Naive B cell (primary cell): ENCODE measurements at places on chromosomes 4 and X. TPM values are rescaled to one million over a fixed set of nuclear protein-coding genes. Genes with fewer than 3 reads are reported as not detected.

TRAPPC11 gene
- 12.1 TPM for polyA plus RNA-seq

MAGEA2B gene
- polyA plus RNA-seq: not detected

UBA1 gene
- polyA plus RNA-seq: 172 TPM

- H3K4me1 ChIP-seq: no peaks in the 10 kb centered on the region
- no peak overlapping the region for H3K27ac ChIP-seq
- no peaks in the 10 kb centered on the region for H3K36me3 ChIP-seq
- H3K27me3 ChIP-seq: peaks cover 7% of the 10 kb centered on the region
Observed at GRCh38 chr4:89161841-89162240, 50.5 kb downstream of the TIGD2 start.

GRCh38 chr4:28378109-28378830 lies 1517.6 kb downstream of the STIM2 start:
- DNase-seq: no peak
- no peaks in the 10 kb centered on the region for H3K27me3 ChIP-seq
- no peaks in the 10 kb centered on the region for H3K36me3 ChIP-seq
- H3K4me3 ChIP-seq: no peak overlapping the region
- no peaks in the 10 kb centered on the region for H3K4me1 ChIP-seq

UCP1 gene
- polyA plus RNA-seq: not detected

DNA sequence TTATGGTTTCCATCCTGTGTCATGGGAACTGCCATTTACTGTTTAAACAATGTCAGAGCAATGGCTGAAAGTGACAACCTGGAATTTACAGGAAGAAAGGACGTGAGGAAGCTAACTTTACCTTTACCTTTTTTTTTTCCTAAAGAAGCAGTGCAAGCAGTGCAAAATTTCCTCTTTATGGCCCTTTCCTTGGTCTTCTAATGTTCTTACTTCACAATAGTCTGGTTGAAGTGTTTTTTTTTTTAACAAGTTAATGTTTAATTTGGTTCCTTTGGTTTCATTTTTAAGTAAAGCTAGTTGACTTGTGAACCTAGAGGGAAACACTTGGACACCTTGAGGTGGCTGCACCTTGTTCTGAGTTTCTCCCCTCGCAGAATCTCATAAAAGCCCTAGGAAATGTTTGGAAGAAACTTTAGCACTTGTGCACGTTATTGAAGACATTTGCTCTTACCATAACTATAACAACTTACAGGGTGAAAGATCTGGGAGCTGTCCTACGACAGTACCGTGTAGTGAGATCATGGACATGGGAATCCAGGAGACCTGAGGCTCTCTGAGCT lies 1.8 kb downstream of the SGMS2 start:
- H3K4me3 ChIP-seq: no peak overlapping the region
- H3K4me1 ChIP-seq: peaks cover 12% of the 10 kb centered on the region
- no peak overlapping the region for H3K27ac ChIP-seq

GRCh38 chrX:10654960-10655359 lies 34.6 kb upstream of the MID1 start:
- H3K36me3 ChIP-seq: peaks cover 7% of the 10 kb centered on the region
- H3K27ac ChIP-seq: no peak overlapping the region
- no peak overlapping the region for H3K4me3 ChIP-seq
- peaks cover 24% of the 10 kb centered on the region for H3K27me3 ChIP-seq
- DNase-seq: no peak
- H3K4me1 ChIP-seq: no peaks in the 10 kb centered on the region

GRCh38 chr4:129384974-129385373 lies 289.0 kb downstream of the C4orf33 start:
- H3K4me1 ChIP-seq: no peaks in the 10 kb centered on the region
- no peak overlapping the region for H3K4me3 ChIP-seq
- H3K27me3 ChIP-seq: no peaks in the 10 kb centered on the region
- DNase-seq: no peak

DNA sequence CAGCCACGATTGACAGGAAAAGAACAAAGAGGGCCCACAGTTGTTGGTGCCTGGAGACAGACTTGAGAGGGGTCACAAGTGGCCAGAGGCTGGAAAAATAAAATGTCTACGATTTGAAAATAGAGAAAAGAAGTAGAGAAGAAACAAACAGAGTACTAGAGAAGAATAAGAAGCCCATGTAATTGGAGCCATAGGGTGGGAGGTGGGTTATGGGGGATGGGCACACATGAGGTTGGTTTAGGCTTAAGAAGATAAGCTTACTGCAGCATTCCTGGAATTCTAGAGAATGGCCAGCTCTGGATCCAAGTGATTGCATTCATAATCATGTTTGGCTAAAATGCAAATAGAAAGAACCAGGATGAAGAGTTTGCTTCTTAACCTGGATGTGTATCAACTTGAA lies 210.7 kb downstream of the MAML3 start:
- no peak for DNase-seq
- no peaks in the 10 kb centered on the region for H3K36me3 ChIP-seq
- H3K4me1 ChIP-seq: peaks cover 10% of the 10 kb centered on the region
- H3K27ac ChIP-seq: peak overlapping the region; percentile 16
- H3K27me3 ChIP-seq: no peaks in the 10 kb centered on the region

DNA sequence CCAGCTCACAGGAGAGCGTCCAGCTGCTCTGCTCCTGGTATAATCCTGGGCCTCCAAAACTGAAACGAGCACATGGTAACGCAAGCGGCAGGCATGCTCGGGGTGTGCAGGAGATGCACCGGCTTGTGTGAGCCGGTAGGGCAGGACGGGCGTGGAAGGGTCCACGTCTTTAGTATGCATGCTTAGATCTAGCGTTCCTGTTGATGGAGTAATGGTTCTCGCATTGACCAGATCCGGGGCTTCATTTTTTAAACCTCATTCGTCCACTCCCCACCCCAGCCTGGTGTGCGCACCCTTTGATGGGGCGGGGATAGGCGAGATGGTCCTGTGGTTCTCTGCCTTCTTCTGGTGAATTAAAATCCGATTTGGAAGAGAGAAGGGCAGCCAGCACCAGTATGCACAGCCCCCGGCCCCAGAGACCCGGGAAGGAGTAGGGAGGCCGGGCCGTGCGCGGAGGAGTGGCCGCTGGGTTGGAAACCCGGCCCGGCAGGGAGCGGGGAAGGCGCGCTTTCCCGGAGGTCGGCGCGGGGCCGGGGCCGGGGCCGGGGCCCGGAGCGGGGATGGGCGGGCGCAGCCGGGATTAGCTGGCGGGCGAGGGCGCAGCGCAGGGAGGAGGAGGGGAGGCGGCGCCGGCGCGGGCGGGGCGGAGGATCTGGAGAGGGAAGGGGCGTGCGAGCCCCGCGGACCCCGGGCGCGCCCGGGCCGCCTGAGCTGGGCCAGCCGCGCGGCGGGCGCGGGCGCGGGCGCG lies 39.9 kb downstream of the FAM149A start:
- no peaks in the 10 kb centered on the region for H3K36me3 ChIP-seq
- H3K27ac ChIP-seq: no peak overlapping the region
- no peak for DNase-seq
- peaks cover 43% of the 10 kb centered on the region for H3K27me3 ChIP-seq

DNA sequence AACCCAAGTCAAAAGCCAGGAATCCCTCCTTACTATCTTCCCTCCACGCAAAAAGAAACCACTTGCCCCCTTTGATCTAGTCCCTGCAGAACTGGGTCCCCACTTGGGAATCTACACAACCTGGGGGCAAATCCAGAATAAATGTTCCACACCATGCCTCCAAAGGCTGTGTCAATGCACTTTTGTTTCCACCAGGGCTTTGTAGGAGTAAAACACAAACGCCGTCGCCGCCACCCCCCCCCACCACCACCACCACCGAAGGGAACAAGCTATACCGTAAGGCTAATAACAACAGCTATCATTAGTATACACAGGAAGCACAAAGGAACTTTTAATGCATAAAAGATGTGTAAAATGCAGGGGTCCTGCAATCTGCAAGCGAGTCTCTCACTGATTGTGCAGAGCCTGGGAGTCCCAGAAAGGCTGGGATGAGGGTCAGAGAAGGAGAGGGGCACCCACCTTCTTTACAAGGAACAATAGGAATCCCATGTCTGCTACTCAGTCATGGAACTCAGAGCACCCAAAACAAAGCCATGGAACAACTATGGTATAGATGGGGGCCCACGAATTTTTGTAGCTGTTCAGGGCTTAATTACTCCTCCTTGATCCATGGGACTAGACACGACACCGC lies 13.2 kb downstream of the BCOR start:
- no peaks in the 10 kb centered on the region for H3K27me3 ChIP-seq
- peaks cover 44% of the 10 kb centered on the region for H3K4me1 ChIP-seq
- DNase-seq: no peak
- H3K4me3 ChIP-seq: peak overlapping the region; percentile 81
- no peaks in the 10 kb centered on the region for H3K36me3 ChIP-seq

FHIP1A gene
- polyA plus RNA-seq: not detected

TIMP1 gene
- polyA plus RNA-seq: 9.8 TPM

PPARGC1A gene
- polyA plus RNA-seq: not detected

CSN1S1 gene
- not detected for polyA plus RNA-seq

HADH gene
- polyA plus RNA-seq: 54.4 TPM

- H3K36me3 ChIP-seq: no peaks in the 10 kb centered on the region
- H3K4me1 ChIP-seq: no peaks in the 10 kb centered on the region
- H3K4me3 ChIP-seq: no peak overlapping the region
- DNase-seq: no peak
- H3K27me3 ChIP-seq: peaks cover 16% of the 10 kb centered on the region
- H3K27ac ChIP-seq: no peak overlapping the region
Observed at GRCh38 chrX:24398766-24399165, 38.3 kb downstream of the SUPT20HL1 start.

DDX60 gene
- 20.2 TPM for polyA plus RNA-seq

S100P gene
- polyA plus RNA-seq: not detected

TSPAN5 gene
- 8.4 TPM for polyA plus RNA-seq

DNA sequence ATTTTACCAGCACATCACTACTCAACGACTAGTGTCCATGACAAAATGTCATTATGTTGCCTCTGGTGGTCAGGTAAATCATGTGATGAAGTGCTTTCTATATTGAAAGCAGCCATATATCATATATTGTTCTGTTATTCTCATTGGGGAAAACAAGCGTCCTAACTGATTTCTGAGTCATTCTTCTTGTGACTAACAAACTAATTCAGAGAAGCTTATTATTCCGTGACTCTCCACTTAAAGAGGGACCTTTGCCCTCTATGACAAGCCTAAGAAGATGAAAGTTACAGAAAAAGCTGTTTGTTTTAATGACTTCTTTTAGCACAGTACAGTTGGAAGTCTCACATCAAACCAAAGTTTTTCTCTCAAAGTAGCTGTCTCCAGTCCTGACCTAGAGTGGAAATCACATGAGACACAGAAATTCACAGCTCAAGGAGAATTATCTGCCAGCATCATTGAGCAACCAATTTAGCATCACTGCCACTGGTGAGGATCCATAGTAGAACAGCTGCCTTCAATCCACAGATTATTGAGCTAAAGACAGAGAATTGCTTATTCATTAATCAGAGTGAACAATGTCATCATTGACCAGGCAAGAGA lies 36.4 kb downstream of the ASB9 start:
- H3K4me1 ChIP-seq: no peaks in the 10 kb centered on the region
- no peak overlapping the region for H3K27ac ChIP-seq
- peaks cover 17% of the 10 kb centered on the region for H3K27me3 ChIP-seq

DNA sequence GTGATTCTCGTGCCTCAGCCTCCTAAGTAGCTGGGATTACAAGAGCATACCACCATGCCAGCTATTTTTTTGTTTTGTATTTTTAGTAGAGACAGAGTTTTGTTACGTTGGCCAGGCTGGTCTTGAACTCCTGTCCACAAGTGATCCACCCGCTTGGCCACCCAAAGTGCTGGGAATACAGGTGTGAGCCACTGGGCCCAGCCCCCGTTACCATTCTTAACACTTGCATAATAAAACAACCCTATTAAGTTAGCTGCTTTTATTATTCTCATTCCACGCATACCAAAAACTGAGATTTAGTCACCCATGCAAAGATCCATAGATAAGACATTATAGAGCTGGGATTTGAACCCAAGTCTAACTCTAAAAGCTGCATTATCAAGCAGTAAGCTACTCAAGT lies 6.0 kb upstream of the TEX13A start:
- no peaks in the 10 kb centered on the region for H3K27me3 ChIP-seq
- no peak for DNase-seq
- H3K27ac ChIP-seq: peak overlapping the region; percentile 34
- no peaks in the 10 kb centered on the region for H3K4me1 ChIP-seq
- no peak overlapping the region for H3K4me3 ChIP-seq
- no peaks in the 10 kb centered on the region for H3K36me3 ChIP-seq

DNA sequence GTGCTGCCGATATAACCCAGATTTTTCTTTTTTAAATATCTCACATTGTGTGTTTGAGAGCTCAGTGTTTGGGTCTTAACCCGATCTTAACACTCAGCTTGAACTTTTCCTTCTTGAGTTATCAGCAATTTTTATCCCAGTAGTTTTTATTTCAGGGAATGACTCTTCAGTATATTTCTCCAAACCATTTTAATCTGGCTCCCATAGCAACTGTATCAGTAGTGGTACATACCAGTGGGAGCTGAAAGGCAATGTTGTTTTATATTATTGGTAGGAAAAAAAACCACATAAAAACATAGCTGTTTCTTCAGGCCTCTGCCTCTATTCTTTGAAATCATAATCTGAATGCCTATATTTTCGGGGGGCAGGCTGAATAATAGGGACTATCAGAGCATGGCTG lies 111.1 kb downstream of the SLC4A4 start:
- no peaks in the 10 kb centered on the region for H3K27me3 ChIP-seq
- H3K36me3 ChIP-seq: no peaks in the 10 kb centered on the region
- no peak overlapping the region for H3K27ac ChIP-seq
- H3K4me3 ChIP-seq: no peak overlapping the region
- H3K4me1 ChIP-seq: no peaks in the 10 kb centered on the region

BOD1L1 gene
- polyA plus RNA-seq: 3.3 TPM

ARHGEF38 gene
- polyA plus RNA-seq: not detected

GRCh38 chr4:73822812-73823504 lies 13.5 kb upstream of the CXCL6 start:
- H3K27me3 ChIP-seq: peaks cover 8% of the 10 kb centered on the region
- no peak overlapping the region for H3K4me3 ChIP-seq
- H3K4me1 ChIP-seq: no peaks in the 10 kb centered on the region
- no peaks in the 10 kb centered on the region for H3K36me3 ChIP-seq
- no peak overlapping the region for H3K27ac ChIP-seq
- no peak for DNase-seq

GRCh38 chrX:112164420-112164819 lies 81.8 kb upstream of the TRPC5 start:
- H3K36me3 ChIP-seq: no peaks in the 10 kb centered on the region
- peaks cover 11% of the 10 kb centered on the region for H3K27me3 ChIP-seq
- no peak overlapping the region for H3K27ac ChIP-seq
- no peak for DNase-seq
- H3K4me1 ChIP-seq: no peaks in the 10 kb centered on the region

DNA sequence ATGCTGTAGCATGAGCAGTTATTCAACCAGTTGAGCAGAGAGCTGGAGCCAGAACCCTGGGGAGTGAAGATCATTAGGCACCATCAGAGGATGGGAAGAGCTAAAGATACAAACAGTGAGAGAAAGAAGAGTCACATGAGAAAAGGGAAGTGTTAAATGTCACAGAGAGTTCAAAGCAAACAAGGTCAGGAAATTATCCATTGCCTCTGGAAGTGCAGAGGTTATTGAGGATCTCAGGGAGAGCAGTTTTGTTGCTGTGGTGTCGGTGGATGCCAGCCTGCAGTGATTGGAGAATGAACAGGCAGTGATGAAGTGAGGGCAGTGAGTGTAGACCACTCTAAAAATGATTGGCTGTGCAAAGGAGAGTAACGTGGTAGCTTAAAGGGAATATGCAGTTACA lies 17.7 kb downstream of the SPARCL1 start:
- no peak overlapping the region for H3K4me3 ChIP-seq
- DNase-seq: no peak
- no peaks in the 10 kb centered on the region for H3K27me3 ChIP-seq
- H3K36me3 ChIP-seq: no peaks in the 10 kb centered on the region

GRCh38 chr4:128061566-128062536 lies 739 bp downstream of the LARP1B start:
- DNase-seq: peak; percentile 65
- no peaks in the 10 kb centered on the region for H3K36me3 ChIP-seq
- H3K4me1 ChIP-seq: no peaks in the 10 kb centered on the region
- peak overlapping the region; percentile 69 for H3K27ac ChIP-seq
- H3K27me3 ChIP-seq: no peaks in the 10 kb centered on the region
